IgD-negative memory B cell (primary cell): ENCODE measurements at places on chromosomes 2 and 18. TPM values are rescaled to one million over a fixed set of nuclear protein-coding genes. Genes with fewer than 3 reads are reported as not detected.

Gene MYO3B
- 0.23 TPM for polyA plus RNA-seq

Gene SOCS6
- polyA plus RNA-seq, result 0.25 TPM

Gene RBM43
- 1.8 TPM for polyA plus RNA-seq

Gene LYG2
- polyA plus RNA-seq, result not detected

Gene MAPK4
- not detected for polyA plus RNA-seq

Gene SLC8A1
- not detected for polyA plus RNA-seq

Gene LYG1
- 0.48 TPM for polyA plus RNA-seq

Gene GAL3ST2
- polyA plus RNA-seq, result not detected

Gene SLC35F5
- polyA plus RNA-seq, result 7.1 TPM

Gene ARHGEF4
- polyA plus RNA-seq, result 0.24 TPM

Gene SERPINB11
- not detected for polyA plus RNA-seq

Gene TMEM178A
- polyA plus RNA-seq, result not detected

Gene VWC2L
- not detected for polyA plus RNA-seq

Gene RGPD6
- 3.5 TPM for polyA plus RNA-seq

Gene DQX1
- polyA plus RNA-seq, result 0.70 TPM

Gene C2orf92
- 1.4 TPM for polyA plus RNA-seq

Gene MYOM1
- polyA plus RNA-seq, result 2.4 TPM

Gene SPHKAP
- polyA plus RNA-seq, result not detected

Gene ACTR2
- polyA plus RNA-seq, result 296 TPM

Gene SKA1
- polyA plus RNA-seq, result 0.90 TPM

Gene CFAP221
- not detected for polyA plus RNA-seq

Gene ADGRF3
- 0.38 TPM for polyA plus RNA-seq

Gene CSRNP3
- polyA plus RNA-seq, result not detected

Gene TMEM150A
- polyA plus RNA-seq, result 13.4 TPM

Gene IRS1
- 0.21 TPM for polyA plus RNA-seq

Gene SCYGR4
- not detected for polyA plus RNA-seq

Gene NT5C1B
- 0.55 TPM for polyA plus RNA-seq

Gene FABP1
- polyA plus RNA-seq, result not detected

Gene MOGAT1
- not detected for polyA plus RNA-seq

Gene APOB
- polyA plus RNA-seq, result not detected

Gene SCTR
- not detected for polyA plus RNA-seq

Gene ZNF514
- polyA plus RNA-seq, result 3.7 TPM

Gene STARD6
- polyA plus RNA-seq, result not detected

Gene CYBRD1
- polyA plus RNA-seq, result 0.18 TPM

Gene UGT1A7
- not detected for polyA plus RNA-seq

Gene TMEM247
- not detected for polyA plus RNA-seq

Gene LAMA1
- polyA plus RNA-seq, result not detected

Gene NUP35
- 6.0 TPM for polyA plus RNA-seq

Gene ZNF521
- not detected for polyA plus RNA-seq

Gene HJURP
- not detected for polyA plus RNA-seq

Gene KCNIP3
- polyA plus RNA-seq, result not detected

Gene STK25
- polyA plus RNA-seq, result 90.5 TPM

Gene KIAA2012
- not detected for polyA plus RNA-seq

Gene SCN3A
- 0.85 TPM for polyA plus RNA-seq

Gene TMEM163
- 1.2 TPM for polyA plus RNA-seq

Gene ALPG
- not detected for polyA plus RNA-seq

Gene WNT10A
- polyA plus RNA-seq, result 2.4 TPM

Gene ACYP2
- polyA plus RNA-seq, result 26.8 TPM

Gene COL3A1
- not detected for polyA plus RNA-seq

Gene KIDINS220
- 17.6 TPM for polyA plus RNA-seq

Gene PNKD
- 126 TPM for polyA plus RNA-seq

Gene C2orf78
- not detected for polyA plus RNA-seq

Gene GREB1
- polyA plus RNA-seq, result not detected

Gene SIX3
- not detected for polyA plus RNA-seq

Gene CHAC2
- polyA plus RNA-seq, result 6.8 TPM
